ENCODE measurements at places on chromosomes 13 and 19.
A peak's percentile ranks its signal among the peaks of the same experiment; 100 is the strongest.

DNA sequence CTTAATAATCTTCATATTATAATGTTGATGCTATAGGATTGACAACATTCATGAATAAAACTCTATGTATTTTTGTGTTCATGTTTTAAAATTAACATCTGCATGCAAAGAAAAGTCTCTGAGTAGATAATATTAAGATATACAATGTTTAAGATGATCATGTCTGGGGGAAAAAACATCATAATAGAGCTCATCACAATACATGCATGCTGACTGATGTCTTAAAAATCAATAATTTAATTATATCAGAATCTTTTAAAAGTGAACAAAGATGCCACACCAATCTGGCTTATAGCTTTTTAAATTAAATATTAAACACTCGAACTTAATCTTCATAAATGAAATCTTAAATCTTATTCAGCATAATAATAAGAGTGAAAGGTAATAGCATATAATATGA lies 933.9 kb upstream of the MIR17HG start:
- ATAC-seq = no peak

DNA sequence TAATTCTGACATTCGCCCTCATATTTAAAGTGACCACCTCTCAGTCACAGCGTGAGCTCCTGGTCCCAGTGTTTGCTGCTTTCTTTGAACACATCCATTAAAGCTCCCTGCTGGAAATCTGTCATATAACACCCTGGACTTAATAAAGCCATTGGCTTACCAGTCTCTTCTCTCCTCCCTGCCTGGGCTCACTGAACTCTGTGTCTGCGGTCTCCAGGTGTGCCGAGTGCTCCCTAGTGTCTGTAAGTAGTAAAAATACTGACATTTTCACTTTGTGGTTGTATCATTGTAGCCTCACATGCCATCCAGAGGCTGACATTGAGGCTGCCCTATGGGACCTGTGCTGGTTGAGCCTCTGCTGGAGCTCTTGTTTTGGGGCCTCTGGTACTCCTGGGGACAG lies 2.6 kb upstream of the PSG11 start:
- ATAC-seq = no peak

- no peak for ATAC-seq
Measured at GRCh38 chr13:111938741-111939665, 127.9 kb upstream of the SOX1 start.

DNA sequence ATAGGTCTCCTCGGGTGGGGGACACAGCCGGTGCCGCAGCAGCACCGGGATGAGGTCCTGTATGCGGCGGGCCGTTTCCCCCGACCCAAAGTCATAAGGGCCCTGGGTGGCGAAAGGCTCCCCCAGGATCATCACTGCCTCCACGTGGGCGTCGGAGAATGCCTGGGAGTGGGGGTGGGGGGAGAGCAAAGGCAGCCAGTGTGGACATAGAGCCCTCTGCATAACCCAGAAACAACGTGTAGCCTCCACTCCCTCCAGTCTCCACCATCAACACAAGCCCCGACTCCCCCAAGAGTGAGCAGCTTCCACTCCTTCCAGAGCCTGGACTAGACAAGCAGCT lies 1.7 kb upstream of the NUMBL start:
- no peak for ATAC-seq

DNA sequence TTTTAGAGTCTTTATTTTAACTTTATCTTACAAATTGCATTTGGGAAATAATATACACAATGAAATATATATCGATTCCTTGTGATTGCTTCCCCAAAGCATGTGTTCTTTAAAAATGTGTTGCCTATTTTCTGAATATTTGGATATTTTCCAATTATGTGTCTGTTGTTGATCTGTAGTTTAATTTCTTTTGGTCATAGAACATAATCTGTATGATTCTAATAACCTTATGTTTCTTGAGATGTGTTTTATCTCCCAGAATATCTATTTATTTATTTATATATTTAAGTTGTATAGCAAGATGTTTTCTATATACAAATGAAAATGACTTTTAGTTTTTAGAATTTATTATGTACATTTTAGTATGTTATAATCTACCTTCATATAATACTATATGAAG lies 710.8 kb upstream of the PCDH20 start:
- ATAC-seq = no peak

GRCh38 chr13:70960841-70961443 lies 852.7 kb upstream of the KLHL1 start:
- no peak for ATAC-seq

DNA sequence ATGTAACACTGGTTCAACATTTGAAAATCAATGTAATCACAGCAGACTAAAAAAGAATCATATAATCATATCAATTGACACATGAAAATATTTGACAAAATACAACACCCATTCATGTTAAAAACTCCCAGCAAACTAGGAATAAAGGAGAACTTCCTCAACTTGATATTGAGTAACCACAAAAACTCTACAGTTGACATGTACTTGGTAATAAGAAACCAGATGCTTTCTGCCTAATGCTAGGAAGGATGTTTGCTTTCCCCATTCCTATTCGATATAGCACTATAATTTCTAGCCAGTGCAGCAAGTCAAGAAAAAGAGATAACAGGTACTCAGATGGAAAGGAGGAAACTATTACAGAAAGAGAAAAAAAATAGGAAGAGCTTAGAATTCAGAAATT lies 26.9 kb downstream of the UFM1 start:
- ATAC-seq = no peak

GRCh38 chr19:29543381-29543780 lies 17.6 kb downstream of the VSTM2B start:
- ATAC-seq = no peak

GRCh38 chr19:12997179-12997966 lies 2.1 kb downstream of the NFIX start:
- no peak for ATAC-seq

DNA sequence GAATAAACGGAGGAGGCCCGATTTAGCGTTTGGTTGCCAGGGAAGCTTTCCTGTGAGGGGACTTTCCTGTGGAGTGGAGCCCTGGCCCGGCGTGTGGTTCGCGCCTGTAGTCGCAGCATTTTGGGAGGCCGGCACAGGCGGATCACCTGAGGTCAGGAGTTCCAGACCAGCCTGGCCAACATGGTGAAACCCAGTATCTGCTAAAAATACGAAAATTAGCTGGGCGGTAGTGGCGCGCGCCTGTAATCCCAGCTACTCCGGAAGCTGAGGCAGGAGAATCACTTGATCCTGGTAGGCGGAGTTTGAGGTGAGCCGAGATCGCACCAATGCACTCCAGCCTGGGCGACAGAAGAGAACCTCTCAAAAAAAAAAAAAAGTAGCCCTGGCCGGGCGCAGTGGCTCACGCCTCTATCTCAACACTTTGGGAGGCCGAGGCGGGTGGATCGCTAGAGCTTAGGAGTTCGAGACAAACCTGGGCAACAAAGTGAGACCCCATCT lies 6.9 kb downstream of the KANK3 start:
- no peak for ATAC-seq

- ATAC-seq = peak; percentile 58
Measured at GRCh38 chr13:32284927-32285632, 30.1 kb downstream of the ZAR1L start.

- no peak for ATAC-seq
Measured at GRCh38 chr19:29379257-29380021, 146.4 kb upstream of the VSTM2B start.

GRCh38 chr19:16042533-16043085 lies 33.7 kb upstream of the TPM4 start:
- ATAC-seq = no peak

- no peak for ATAC-seq
Measured at GRCh38 chr13:71867131-71867814, at the start of gene DACH1. Gene DACH1, minus strand, starts transcription at chr13:71867204.

DNA sequence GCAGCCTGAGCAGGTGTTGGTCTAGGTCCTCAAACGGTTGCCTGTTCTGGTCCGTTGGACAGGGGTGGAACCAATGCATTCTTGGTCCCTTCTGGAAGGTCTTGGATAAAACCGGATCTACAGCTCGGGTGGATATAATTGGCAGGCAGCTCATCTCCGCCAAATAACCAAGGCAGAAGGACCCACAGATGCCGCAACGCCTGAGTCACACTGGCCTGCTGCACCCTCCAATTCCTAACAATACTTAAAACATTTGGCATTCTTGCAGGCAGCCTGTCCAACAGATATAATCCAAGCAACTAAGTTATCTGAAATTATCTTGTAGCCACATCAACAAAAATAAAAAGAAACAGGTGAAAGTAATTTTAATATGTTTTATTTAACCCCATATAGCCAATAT lies 59.0 kb upstream of the FGF14 start:
- no peak for ATAC-seq

- no peak for ATAC-seq
Measured at GRCh38 chr19:7927605-7928333, 1.8 kb upstream of the CTXN1 start.

GRCh38 chr19:47469719-47470118 lies 2.0 kb downstream of the SLC8A2 start:
- ATAC-seq = no peak

- ATAC-seq = no peak
Measured at GRCh38 chr19:1351381-1351851, 32.3 kb upstream of the NDUFS7 start.

DNA sequence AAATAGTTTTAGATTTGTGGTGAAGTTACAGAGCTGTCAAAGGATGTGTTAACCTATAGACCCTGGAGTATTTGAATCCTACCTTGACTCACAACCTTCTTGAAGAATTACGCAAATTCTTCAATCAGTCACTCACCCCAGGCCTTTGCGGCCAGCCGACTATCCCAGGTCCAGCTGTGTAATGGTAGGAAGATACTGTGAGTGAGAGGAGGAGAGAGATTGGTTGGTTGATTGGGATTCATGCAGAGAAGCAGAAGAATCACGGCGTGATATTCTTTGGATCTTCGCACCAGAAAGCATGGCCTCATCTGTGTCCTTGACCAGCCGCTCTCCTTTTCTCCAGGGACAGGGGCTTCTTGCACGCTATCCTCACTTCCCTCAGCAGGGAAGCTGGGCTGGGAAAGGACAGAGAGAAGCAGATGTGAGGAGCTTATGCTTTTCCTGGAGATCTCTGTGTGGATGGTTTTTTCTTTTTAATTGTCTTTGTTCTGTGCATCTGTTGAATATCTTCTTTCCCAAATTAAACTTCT lies 249.1 kb downstream of the GGACT start:
- no peak for ATAC-seq

DNA sequence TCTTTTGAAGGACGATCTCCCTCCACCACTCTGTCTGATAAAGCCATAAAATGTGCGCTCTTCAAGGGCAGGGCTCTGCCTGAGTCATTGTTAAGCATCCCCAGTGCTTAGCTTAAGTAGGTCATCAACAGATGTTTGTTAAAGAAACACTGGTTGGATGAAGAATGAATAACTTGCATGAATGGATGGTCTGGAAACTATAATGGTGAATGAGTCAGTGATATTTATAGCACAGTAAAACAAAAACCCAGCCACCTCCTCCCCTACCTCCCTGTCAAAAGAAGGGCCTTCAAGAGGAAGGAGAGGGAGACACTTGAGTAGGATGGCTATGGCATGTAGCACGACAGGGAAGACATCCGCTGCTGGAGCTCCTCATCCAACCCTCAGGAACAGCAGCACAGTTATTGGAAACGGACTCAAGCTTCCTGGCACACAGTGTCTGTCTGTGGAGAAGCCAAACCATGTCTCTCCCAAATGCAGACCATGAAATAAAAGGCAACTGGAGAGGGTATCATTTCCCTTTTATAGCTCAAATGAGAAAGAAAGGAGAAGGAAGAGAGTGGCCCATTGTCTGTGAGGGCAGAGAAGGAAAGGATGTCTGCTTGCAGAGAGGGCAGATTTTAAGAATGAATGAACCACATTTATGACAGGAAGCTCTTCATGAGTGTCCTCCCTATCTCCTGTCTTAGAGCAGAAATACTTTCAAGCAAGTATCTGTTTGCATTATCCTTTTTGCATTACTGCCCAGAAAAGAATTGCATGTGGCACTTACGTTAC lies 183.5 kb upstream of the UBL3 start:
- no peak for ATAC-seq

- ATAC-seq = no peak
Measured at GRCh38 chr19:32388393-32388855, 17.1 kb upstream of the DPY19L3 start.
